ENCODE measurements at places on chromosomes 7 and 10.
A peak's percentile ranks its signal among the peaks of the same experiment; 100 is the strongest.

DNA sequence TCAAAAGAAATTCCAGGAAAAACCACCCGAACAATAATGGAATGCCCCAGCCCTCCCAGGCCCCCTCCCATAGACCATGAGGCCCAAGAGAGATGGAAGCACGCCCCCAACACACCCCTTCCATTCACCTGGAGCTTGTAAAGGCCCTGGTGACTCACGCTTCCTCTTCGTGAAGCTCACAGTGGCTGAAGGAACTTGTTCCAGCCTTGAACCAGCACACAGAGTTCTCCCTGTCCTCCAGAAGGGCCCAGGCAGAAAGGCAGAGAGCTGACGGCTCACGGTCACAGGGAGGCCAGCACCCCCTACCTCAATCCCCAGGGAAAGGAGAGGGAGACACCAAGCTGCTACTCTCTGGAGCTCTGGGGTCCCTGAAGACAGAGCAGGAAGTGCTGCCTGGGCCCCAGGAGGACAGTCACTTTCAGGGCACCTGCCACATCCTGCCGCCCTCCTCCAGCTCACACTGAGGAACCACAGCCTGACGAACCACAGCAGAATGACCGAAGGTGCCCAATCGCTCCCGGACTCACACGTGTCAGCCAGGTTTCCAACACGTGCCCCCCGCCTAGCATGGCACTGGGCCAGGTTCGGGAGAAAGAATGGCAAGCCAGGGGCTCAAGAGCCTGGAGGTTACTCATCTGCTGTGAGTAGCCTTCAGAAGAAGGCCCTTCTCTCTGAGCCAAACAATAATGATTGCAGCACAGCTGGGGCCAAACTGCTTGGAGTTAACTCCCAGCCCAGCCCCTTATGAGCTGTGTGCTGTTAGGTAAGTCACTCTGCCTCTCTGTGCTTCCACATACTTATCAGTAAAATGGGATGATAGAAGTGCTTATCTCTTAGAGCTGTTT is 52.8 kb downstream of the DLG5 start:
- no peak for DNase-seq

GRCh38 chr10:1522237-1522636 is 215.1 kb downstream of the ADARB2 start:
- DNase-seq, result no peak

GRCh38 chr10:77121829-77122228 is 515.8 kb downstream of the KCNMA1 start:
- DNase-seq, result no peak

DNA sequence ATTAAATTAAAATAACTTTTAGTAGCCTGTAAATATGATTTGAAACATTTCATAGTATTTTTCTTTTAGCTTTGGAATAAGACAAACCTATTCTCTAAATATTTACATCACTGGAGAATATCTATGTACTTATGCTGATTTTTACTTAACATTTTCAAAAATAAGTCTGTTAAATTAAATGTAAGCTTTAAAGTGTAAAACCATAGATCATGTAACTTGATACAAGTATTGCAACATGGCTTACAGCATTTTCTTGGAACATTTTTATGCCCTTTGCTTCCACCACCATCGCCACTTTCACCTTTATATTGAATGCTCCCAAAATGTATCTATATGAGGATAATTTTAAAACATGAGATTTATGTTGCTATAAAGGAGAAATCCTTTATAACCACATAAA is 427.1 kb downstream of the GFRA1 start:
- no peak for DNase-seq

DNA sequence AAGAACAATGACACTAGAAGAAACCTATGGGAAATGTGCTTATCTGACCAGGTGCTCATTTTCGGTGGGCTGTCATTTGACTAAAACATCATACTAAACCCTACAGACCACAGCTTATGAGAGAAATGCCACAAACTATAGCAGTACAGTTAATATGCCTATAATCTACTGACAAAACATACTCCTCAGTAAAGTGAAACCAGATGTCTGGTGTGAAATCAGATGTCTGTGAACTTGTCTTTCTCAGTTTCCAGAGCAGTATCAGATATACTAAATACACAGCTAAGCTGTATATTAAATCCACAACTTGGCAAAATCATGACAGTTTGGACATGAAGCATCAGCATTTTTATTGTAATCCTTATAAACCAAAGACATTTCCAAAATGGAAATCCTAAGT is 3.3 kb downstream of the IMMP2L start:
- DNase-seq, result no peak

GRCh38 chr10:75297021-75297599 is 61.4 kb upstream of the COMTD1 start:
- DNase-seq, result no peak

GRCh38 chr10:76236356-76236755 is 804.9 kb downstream of the LRMDA start:
- no peak for DNase-seq

- DNase-seq, result no peak
These were observed 175.8 kb upstream of the PPP2R2D start for GRCh38 chr10:131724891-131725580.

- no peak for DNase-seq
These were observed 14.7 kb upstream of the ZNF107 start for GRCh38 chr7:64651203-64651602.

GRCh38 chr10:132571650-132572544 is 34.3 kb downstream of the INPP5A start:
- DNase-seq, result peak; percentile 36

GRCh38 chr7:104998040-104998752 is 15.8 kb upstream of the KMT2E start:
- DNase-seq, result no peak

DNA sequence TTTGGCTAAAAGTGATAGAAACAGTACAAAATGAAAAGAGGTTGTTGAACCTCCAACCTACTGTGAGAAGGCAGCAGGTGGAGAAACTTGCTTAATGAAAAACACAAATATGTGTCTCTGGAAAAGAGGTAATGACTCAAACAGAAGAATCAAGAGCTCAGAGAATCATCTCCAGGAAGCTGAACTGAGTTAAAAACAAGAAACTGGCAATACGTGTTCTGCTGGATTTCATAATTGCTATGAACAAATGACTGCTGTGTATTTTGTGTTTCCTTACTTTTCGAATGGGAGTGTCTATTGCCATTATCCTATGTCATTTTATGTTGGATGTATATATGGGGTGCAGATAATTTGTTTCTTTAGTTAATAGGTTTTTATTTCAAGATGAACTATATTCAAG is 401.1 kb downstream of the DGKB start:
- DNase-seq, result no peak

- peak; percentile 64 for DNase-seq
These were observed 24.0 kb upstream of the PAPSS2 start for GRCh38 chr10:87635498-87636312.

DNA sequence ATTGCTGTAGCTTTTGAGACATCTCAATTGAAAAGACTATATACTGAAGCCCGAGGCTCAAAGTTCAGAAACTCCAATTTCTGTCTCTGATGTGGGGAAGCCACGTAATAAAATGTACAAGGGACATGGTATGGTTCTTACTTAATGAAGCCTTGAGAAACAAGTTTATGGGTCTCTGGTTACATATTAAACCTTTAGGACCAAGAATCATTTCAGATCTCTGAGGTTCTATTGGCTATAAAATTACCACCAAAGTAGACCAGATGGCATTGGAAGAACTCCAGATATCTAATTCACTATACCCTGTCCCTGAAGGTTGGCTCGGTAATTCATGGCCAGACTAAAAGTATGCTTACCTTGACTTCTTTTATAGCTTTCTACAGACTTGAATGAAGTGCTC is 23.7 kb downstream of the STAMBPL1 start:
- no peak for DNase-seq

DNA sequence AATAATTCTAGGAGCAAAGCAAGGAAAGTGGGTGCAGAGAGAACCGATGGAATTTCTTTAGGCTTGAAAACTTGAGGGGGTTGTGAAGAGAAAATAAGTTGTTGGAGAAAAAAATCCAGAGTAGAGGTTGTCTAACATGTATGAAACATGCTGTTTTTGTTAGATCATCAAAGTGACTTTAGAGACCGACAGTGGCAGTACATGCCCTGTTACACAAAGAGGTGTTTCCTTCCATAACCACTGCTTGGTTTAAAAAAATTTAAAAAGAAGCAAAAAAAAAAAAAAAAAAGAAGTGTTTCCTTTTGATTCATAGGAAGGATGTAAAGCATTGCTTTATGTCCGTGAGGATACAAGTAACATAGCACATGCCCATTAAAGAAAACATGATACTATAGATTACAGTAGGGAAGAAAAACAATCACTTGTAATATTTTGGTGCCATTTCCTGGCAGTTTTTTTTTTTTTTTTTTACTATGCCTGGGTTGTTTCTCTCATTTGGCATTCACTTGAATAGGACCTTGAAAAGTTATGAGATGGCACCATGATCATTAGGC is 6.1 kb downstream of the ENTPD1 start:
- no peak for DNase-seq

DNA sequence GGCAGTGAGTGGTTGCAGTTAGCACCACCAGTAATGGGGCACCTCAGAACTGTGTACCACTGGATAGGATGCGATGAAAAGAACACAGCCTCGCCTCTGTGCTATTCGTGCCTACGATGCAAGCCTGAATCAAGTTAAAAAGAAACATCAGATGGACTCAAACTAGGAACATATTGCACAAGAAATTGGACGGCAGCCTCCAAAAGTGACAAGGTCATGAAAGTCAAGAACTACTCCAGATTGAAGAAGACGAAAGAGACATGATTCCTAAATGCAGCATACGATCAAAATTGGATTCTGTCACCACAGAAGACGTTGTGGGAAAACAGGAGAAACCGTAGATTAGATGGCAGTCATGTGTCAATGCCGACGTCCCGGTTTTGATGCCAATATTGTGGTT is 648.1 kb upstream of the FOXK1 start:
- DNase-seq, result no peak

GRCh38 chr7:128889121-128889520 is 21.4 kb downstream of the KCP start:
- no peak for DNase-seq
